ENCODE measurements at places on chromosomes 12 and 14.

- H3K4me3 ChIP-seq, result no peak overlapping the region
- H3K27me3 ChIP-seq, result peaks cover 35% of the 10 kb centered on the region
- no peaks in the 10 kb centered on the region for H3K36me3 ChIP-seq
- H3K27ac ChIP-seq, result no peak overlapping the region
- no peaks in the 10 kb centered on the region for H3K4me1 ChIP-seq
These were observed 109.7 kb upstream of the PRMT8 start for GRCh38 chr12:3381059-3382047.

DNA sequence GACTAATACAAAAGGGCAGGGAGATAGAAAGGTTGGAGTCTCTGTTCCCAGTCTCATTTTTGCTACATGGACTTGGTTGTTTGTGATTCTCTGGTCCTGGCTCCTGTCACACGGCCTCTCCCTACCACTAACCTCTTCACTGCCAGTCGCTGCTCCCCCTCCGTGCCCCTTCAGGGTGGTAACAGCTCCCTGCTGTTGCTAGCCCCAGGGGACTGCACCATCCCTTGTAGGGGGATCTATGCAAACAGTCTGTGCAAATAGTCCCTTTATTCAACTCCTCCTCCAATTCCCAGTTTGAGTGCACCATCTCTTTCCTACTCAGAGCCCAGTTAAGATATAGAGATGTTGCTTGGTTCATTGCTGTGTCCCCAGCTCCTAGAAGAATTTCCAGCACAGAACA, 51.1 kb downstream of the CCDC60 start:
- H3K27me3 ChIP-seq, result no peaks in the 10 kb centered on the region
- H3K4me3 ChIP-seq, result no peak overlapping the region
- no peak for DNase-seq
- no peaks in the 10 kb centered on the region for H3K4me1 ChIP-seq

GRCh38 chr12:55724940-55725309, 3.9 kb downstream of the CD63 start:
- H3K27ac ChIP-seq, result peak overlapping the region; percentile 24
- peaks cover 27% of the 10 kb centered on the region for H3K36me3 ChIP-seq
- H3K4me3 ChIP-seq, result no peak overlapping the region
- no peak for DNase-seq
- peaks cover 60% of the 10 kb centered on the region for H3K4me1 ChIP-seq

- H3K4me1 ChIP-seq, result peaks cover 4% of the 10 kb centered on the region
- DNase-seq, result no peak
- no peak overlapping the region for H3K4me3 ChIP-seq
- H3K36me3 ChIP-seq, result peaks cover 3% of the 10 kb centered on the region
- no peak overlapping the region for H3K27ac ChIP-seq
These were observed 65.0 kb downstream of the NUMB start for GRCh38 chr14:73393375-73393774.

DNA sequence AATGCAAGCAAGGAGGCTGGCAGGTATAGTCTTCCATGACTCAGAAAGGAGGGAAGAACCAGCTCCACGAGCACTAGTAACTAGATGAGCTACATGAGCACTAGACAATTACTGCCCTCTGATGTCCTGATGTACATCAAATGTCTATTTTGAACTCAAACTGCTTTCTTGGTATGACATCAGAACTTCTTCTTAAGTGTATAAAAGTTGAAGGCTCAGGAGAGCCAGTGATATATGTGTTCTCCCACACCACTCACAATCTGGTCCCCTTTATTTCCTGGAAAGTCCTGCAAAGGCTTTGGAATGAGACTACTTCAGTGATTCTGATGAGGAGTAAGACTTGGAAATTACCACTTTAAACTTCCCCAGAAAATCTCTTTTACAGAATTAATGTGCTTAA, 18.5 kb upstream of the DHRS7 start:
- no peak overlapping the region for H3K27ac ChIP-seq
- peaks cover 7% of the 10 kb centered on the region for H3K27me3 ChIP-seq
- H3K4me3 ChIP-seq, result peak overlapping the region; percentile 62
- DNase-seq, result no peak
- H3K36me3 ChIP-seq, result peaks cover 1% of the 10 kb centered on the region
- peaks cover 10% of the 10 kb centered on the region for H3K4me1 ChIP-seq

DNA sequence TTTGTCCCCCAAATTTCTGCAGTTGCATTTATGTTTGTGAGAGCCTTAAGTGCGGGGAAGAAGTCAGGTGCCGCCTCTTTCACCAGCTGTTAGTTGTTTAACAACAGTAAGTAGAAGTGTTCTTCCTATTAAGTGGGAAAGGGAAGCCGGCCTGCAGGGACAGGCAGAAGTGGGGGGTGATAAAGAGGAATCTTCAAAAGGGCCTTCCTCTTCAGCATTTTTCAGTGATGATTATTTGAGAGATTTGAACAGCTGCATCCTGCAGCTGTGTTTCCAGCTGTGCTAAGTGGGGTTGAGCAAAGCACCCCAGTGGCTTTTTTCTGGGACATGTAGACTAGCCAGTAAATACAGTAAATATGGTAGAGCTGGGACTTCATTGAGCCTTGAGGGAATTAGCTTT, 32.1 kb upstream of the SLC38A1 start:
- no peak overlapping the region for H3K27ac ChIP-seq
- peaks cover 8% of the 10 kb centered on the region for H3K4me1 ChIP-seq
- H3K27me3 ChIP-seq, result peaks cover 3% of the 10 kb centered on the region

GRCh38 chr12:132439333-132439904, 50.5 kb upstream of the FBRSL1 start:
- H3K27ac ChIP-seq, result no peak overlapping the region
- no peak for DNase-seq
- no peaks in the 10 kb centered on the region for H3K4me1 ChIP-seq
- peaks cover 35% of the 10 kb centered on the region for H3K27me3 ChIP-seq
- no peak overlapping the region for H3K4me3 ChIP-seq

DNA sequence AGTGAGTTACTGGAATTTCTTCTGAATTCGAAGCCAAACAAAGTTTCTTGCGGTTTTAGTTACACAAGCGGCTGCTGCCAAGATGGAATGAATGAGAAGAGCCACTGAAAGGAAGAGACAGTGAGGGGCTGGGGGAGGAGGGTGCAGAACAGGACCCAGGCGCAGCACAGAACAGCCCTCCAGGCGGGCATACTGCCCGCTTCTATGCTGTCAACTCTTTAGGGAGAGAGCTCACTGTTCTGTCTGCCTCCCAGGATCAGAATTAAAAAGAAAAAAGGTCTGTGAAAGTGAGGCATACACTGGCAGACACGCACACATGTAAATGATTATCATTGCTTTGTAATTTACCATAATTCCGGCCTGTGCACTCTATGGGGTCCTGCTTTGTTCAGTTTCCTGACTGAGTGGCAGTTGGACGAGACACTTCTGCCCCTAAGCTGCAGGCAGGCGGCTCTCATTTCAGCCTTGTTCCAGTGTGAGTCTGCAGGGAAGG, 231.6 kb downstream of the CACNA1C start:
- peak overlapping the region; percentile 67 for H3K4me3 ChIP-seq
- no peaks in the 10 kb centered on the region for H3K27me3 ChIP-seq

- no peaks in the 10 kb centered on the region for H3K36me3 ChIP-seq
- H3K27ac ChIP-seq, result no peak overlapping the region
- DNase-seq, result no peak
- H3K4me1 ChIP-seq, result no peaks in the 10 kb centered on the region
- H3K27me3 ChIP-seq, result peaks cover 2% of the 10 kb centered on the region
These were observed 160.5 kb upstream of the TRHDE start for GRCh38 chr12:72111706-72112105.

GRCh38 chr12:53098354-53098981, 1.0 kb downstream of the IGFBP6 start:
- H3K36me3 ChIP-seq, result no peaks in the 10 kb centered on the region
- peak overlapping the region; percentile 76 for H3K4me3 ChIP-seq
- DNase-seq, result no peak

DNA sequence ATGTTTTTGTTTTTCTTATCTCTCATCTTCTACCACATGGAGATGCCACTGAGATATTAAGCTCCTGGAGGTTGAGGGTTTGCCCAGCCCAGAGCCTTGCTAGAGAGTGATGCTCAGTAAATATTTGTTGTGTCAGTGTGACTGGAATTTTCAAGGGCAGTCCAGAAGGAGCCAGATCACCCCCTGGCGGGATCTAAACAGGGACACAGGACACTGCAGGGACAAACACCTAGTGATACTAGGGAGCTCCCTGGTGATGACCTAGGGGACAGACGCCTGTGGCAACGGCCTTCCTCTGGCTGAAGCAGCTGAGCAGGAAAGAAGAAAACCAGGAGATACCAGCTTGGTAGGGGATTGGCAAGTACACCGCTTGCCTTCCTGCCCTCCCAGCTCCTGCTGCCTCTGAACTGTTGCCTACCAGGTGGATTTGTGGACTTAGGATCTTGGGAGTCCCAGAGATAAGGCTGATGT, 714.4 kb upstream of the TBX3 start:
- no peak for DNase-seq
- no peaks in the 10 kb centered on the region for H3K27me3 ChIP-seq
- H3K27ac ChIP-seq, result no peak overlapping the region
- H3K36me3 ChIP-seq, result peaks cover 1% of the 10 kb centered on the region

DNA sequence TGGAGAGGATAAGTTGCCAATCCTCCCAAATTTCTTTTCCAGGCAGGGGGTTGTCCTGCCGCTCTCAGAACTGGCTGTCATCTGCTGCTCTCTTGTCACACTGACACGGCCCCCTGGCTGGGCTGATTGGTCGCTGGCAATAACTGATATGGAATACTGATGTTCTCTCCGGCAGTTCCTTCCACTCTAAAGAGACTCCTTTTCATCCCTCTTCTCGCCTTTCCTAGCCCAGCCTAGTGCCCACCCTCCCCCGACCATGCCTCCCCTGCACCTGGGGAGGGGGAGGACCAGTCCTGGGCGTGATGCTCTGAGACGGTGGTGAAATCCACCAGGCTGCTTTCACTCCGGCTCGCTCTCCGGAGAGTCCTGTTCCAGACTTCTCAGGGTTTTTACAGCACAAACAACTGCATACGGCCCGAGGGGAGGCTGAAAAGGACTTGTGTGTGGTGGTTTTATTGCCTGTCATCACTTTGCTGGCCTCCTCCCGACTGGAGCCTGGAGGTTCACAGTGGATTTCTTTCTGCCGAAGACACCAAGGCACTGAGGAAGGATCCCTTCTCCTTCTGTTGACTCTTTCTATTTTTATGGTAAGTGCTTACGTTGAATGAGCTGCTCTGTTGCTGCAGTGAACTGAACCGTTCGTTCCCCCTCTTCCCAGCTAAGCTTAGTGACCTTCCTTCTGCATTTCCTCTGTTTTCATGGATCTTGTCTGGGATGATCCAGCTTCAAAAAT, at the start of gene ANO4:
TSS of gene ANO4 (plus strand) at position 336 of the 733 bp plus-strand sequence. CDS start 107,010 bp downstream, outside the sequence.
- H3K36me3 ChIP-seq, result no peaks in the 10 kb centered on the region
- H3K27ac ChIP-seq, result peak within 1 kb of the TSS; percentile 92
- DNase-seq, result no peak
- peak within 1 kb of the TSS; percentile 90 for H3K4me3 ChIP-seq
- H3K27me3 ChIP-seq, result no peaks in the 10 kb centered on the region

- no peaks in the 10 kb centered on the region for H3K27me3 ChIP-seq
- peak overlapping the region; percentile 80 for H3K4me3 ChIP-seq
- peaks cover 52% of the 10 kb centered on the region for H3K4me1 ChIP-seq
- H3K36me3 ChIP-seq, result no peaks in the 10 kb centered on the region
- H3K27ac ChIP-seq, result peak overlapping the region; percentile 91
These were observed 92.1 kb downstream of the NINJ2 start for GRCh38 chr12:570921-571794.

GRCh38 chr14:69980457-69981425, 101.5 kb downstream of the SMOC1 start:
- DNase-seq, result no peak
- no peaks in the 10 kb centered on the region for H3K4me1 ChIP-seq
- no peaks in the 10 kb centered on the region for H3K36me3 ChIP-seq
- peaks cover 23% of the 10 kb centered on the region for H3K27me3 ChIP-seq

DNA sequence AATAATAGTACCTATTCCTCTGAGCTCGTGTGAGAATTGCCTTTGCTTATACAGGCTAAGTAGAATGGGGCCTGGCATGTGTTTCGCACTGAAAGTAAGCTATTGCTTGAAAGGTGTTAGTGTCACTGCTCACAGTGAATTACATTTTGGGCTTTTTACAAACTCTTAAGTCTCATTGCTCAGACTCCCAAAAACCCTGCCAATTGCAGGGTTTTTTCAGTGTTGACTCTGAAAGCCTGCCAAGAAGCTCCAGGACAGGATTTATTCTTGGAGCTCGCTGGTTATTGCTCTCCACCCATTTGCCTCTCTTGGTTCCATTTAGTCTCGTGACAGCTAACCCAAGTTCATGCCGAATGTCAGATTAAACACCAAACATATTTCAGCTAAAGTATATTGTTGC, 39.8 kb downstream of the NOPCHAP1 start:
- no peaks in the 10 kb centered on the region for H3K27me3 ChIP-seq
- H3K4me3 ChIP-seq, result no peak overlapping the region
- H3K4me1 ChIP-seq, result peaks cover 31% of the 10 kb centered on the region
- H3K36me3 ChIP-seq, result peaks cover 36% of the 10 kb centered on the region
- DNase-seq, result no peak

DNA sequence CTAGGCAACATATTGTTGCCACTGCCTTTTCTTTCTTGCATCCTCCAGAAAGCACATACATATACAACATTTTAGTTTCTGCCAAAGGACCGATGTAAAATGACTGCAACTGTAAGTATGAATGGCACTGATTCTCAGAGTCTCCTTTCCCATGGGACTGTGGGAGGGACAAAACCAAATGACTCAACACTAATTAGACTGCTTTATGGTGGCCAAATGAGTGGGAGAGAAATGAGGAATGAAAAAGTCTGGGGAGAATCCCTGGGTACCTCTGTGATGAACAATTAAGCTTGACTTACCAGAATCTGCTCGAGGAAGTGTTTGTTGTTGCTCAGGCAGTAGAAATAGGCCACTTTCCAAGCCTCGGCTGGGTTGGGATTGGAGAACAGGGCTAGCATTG, 10.1 kb downstream of the ZFYVE26 start:
- H3K4me1 ChIP-seq, result no peaks in the 10 kb centered on the region
- H3K4me3 ChIP-seq, result no peak overlapping the region
- peak overlapping the region; percentile 49 for H3K27ac ChIP-seq
- no peaks in the 10 kb centered on the region for H3K27me3 ChIP-seq

All from chondrocyte (in vitro differentiated cells).